ENCODE measurements at places on chromosomes 11 and 22. TPM values are rescaled to one million over a fixed set of nuclear protein-coding genes. Genes with fewer than 3 reads are reported as not detected.
A peak's percentile ranks its signal among the peaks of the same experiment; 100 is the strongest.

Gene PLAAT4
- total RNA-seq, result 16.6 TPM

Gene MUC6
- total RNA-seq, result not detected

Gene DRD4
- total RNA-seq, result 1.2 TPM

Gene EMID1
- not detected for total RNA-seq

Gene ABTB2
- total RNA-seq, result 3.7 TPM

Gene LRFN4
- total RNA-seq, result 13.3 TPM

Gene TMEM179B
- total RNA-seq, result 15.2 TPM

Gene TRIM77
- total RNA-seq, result not detected

Gene MMP10
- total RNA-seq, result not detected

Gene EFEMP2
- total RNA-seq, result 10.1 TPM

Gene OR8D1
- not detected for total RNA-seq

Gene FAM181B
- total RNA-seq, result not detected

Gene MMP7
- total RNA-seq, result not detected

Gene KDM4D
- total RNA-seq, result 2.1 TPM

- no peak for DNase-seq
Observed at GRCh38 chr11:80054582-80055165, 613.8 kb upstream of the TENM4 start.

DNA sequence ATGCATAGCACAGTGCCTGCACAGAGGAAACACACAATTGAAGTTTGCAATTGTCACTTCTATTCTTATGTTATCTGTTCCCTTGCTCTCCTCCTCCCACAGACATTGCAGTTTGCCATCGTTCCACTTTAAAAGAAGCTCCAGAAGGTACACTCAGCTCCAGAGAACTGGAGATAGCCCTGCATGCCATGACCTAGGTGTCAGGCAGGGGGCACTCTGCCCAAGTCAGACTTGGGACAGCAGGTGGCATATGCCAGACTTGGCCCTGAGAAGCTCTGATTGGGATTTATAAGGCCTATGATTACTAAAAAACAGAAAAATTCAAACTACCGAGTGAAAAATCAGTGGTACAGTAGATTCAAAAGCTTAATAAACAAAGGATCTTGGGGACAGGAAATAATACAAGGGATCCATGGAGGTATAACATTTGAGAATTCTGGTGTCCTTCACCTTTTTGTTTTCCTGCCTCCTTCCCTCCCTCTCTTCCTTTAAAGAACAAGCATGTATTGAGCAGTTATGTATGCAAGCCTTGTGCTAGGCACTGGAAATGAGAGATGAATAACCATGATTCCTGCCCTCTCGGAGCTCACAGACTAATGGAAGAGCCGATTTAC is 40.0 kb downstream of the TENM4 start:
- peak; percentile 11 for DNase-seq

- DNase-seq, result peak; percentile 30
Observed at GRCh38 chr11:82003671-82004515, 729.8 kb downstream of the FAM181B start.

DNA sequence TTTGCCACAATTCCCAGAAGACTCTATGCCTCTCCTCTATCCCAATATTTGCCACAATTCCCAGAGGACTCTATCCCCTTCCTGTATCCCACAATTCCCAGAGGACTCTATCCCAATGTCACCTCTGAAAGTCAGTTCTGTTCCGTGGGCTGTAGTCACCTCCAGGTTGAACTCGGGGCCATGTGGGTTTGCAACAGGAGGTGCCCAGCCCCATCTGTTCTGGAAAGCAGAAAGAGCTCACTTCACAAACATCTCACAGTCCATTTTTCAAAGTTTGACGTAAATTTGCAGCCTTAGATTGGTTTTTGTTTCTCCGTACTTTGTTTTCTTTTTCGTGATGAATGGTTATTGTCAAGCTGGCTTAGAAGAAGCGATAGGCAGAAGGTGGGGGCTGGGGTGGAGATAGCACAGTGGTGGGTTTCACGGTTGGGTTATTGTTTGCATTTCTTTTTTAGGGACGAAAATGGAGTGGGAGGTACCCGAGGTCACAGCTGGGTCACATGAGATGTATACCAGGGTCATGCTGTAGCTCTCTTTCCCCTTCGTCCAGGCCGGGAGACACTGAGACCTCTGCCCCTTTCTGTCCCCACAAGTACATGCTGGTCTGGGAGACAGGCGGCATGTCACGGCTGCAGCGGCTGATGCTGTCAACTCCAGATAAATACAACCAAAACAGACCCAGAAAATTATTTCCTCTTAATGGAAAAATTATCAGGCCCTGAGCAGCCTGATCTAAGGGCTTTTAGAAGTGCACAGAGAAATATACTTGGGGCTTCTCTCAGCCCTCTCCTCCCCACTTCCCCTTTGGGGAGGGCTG is 374.5 kb downstream of the CADM1 start:
- DNase-seq, result no peak

GRCh38 chr11:112615238-112615637 is 346.0 kb upstream of the NCAM1 start:
- no peak for DNase-seq

GRCh38 chr11:69483691-69484426 is 2.4 kb downstream of the LINC01488 start:
- DNase-seq, result no peak

DNA sequence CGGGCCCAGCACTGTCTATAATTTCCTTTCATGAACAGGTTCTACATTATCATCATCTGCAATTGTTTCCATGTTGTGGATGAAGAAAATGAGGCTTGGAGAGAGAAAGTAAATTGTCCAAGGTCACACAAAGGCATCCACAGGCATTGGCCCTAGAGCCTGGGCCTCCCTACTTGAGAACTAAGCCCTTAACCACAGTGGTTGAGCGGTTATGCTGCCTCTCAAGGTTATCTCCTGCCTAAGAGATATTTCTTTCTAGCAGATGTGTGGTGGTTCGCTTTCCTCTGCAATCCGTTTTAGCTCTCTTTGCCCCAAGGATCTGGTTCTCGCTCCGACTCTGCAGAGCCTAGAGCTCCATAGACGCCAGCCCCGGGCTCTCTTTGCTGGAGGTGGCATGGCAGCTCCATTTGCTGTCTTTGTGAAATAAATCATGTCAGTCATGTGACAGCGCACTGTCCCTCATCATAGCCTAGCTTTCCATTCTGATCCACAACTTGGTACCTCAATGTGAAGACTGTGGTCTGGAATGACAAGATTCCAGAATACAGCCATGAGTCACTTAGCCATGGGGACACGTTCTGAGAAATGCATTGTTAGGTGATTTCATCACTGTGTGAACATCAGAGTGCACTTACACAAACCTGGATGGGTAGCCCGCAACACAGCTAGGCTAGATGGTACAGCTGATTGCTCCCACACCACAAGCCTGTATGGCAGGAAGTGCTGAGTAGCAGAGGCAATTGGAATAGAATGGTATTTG is 27.2 kb downstream of the RPS6KA4 start:
- no peak for DNase-seq

DNA sequence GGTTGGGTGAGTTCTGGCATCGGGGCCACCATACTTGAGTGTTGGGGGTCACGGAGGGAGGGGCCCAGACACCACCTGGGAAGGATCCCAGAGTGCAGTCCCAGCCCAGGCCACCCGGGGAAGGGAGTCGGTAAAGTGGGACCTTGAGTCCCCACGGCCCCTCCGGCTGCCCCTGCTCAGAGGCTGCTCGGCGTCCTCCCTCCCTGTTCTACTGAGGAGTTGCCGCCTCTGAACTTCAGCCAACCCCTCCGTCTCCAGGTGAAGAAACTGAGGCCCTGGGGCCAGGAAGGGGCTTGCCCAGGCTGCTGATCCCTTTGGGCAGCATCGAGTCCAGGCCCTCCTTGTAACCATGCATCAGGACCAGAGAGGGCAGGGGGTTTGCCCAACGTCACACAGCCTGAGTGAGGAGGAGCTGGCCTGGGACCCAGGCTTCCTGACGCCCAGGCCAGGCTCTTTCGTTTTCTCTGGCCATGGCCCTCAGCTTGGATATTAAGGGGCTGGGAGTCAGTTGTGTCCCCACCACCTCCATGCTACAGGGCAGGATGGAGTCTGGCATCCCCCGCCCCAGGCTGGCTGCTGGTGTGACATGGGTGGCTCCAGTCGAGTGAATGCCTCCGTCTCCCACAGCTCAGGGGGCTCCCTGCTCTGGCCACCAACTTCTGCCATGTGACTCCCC is 1.3 kb downstream of the PARVG start:
- peak; percentile 43 for DNase-seq

- DNase-seq, result peak; percentile 36
Observed at GRCh38 chr11:1546536-1547466, 25.3 kb downstream of the DUSP8 start.

- DNase-seq, result no peak
Observed at GRCh38 chr11:10072841-10073240, 221.2 kb downstream of the SBF2 start.

DNA sequence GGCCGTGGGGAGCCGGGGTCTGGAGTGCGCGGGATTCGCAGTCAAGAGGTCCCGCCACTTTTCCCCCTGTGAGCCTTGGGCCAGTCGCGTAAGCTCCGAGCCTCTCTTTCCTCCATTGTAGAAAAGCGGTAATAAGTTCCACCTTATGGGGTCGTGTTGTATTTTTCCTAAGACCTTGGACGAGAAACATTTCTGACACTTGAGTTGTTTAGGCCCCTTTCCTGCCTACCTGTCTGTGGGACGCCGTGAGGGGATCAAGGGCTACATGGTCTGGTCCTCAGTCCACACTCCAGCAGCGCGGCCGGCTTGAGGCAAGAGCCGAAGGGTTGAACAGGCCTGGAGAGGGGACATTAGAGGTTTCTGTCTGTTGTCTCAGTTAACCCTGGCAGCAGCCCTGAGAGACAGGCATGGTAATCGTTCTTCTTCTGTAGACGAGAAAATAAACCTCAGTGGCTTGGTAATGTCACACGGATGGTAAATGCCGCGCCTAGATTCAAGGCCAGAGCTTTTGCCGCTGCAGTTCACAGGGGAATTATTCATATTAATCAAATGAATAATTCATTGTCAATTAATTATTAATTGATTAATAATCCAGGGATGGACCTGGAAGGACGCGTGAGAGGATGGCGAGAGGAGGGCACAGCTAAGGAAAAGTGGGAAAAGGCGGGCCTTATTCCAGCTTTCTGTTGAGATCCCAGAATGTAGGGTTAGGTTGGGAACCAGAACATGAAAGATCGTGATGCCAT is 545 bp downstream of the FEN1 start:
- DNase-seq, result no peak

DNA sequence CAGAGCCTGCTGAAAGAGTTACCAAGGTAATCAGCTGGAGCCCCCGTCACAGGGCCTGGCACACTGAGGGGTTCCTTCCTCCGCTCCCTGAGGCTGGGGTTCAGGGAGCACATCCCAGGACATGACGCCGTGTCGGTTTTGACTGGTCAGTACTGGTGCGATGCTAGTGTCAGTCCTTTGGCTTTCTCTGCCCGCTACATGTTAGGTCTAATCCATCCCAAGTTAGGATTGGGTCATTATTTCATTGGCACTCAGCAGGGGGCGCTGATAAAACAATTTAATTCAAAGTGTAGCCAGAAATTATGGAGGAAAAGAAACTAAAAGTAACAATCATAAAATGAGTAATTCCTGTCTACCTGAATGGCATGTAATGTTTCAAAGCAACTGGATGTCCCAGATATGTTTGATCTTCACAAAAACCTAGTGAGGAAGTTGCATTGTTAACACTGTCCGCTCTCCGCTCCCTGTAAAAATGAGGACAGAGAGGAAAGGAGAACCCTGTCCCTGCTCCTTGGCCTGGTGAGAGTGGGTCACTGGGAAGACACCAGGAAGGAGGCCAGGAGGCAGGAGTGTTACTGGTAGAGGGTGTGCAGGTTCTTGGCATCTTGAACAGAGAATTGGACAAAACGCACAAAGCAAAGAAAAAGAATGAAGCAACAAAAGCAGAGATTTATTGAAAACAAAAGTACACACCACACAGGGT is 27.1 kb downstream of the TSKU start:
- DNase-seq, result peak; percentile 78

- no peak for DNase-seq
Observed at GRCh38 chr22:47209040-47209514, 446.6 kb downstream of the TBC1D22A start.

- no peak for DNase-seq
Observed at GRCh38 chr22:49357661-49358440, 469.8 kb downstream of the BRD1 start.

GRCh38 chr11:117328375-117329010 is 839 bp downstream of the CEP164 start:
- peak; percentile 18 for DNase-seq

- DNase-seq, result no peak
Observed at GRCh38 chr11:12602421-12602820, 71.8 kb upstream of the TEAD1 start.

GRCh38 chr11:126917531-126918204 is 82.9 kb downstream of the KIRREL3 start:
- no peak for DNase-seq

- DNase-seq, result no peak
Observed at GRCh38 chr22:30210235-30210909, 36.2 kb downstream of the LIF start.

GRCh38 chr11:58596621-58597020 is 17.8 kb downstream of the ZFP91 start:
- DNase-seq, result no peak

DNA sequence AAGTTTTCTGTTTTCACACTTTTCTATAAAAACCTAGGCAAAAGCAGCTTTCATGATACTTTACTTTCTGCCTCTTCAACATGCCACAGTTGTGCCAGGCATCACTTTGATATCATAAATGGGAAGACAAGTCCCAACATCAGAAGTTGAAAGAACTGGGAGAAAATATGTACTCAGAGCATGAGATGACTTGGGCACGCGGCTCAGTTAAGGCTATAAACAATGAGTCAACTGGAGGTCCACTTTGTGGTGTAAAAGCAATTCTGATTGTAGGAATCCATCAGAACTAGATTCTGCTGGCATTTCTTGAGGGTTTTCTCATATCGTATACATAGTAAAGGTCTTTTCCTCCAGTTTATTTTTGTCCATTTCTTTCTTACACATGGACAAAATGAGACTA is 109.7 kb upstream of the USP47 start:
- DNase-seq, result no peak

- peak; percentile 43 for DNase-seq
Observed at GRCh38 chr11:206526-207207, 532 bp downstream of the BET1L start.
